ENCODE measurements at places on chromosomes 6 and 20. TPM values are rescaled to one million over a fixed set of nuclear protein-coding genes. Genes with fewer than 3 reads are reported as not detected.

Gene LY6G6D
- not detected for total RNA-seq

Gene OR2B6
- total RNA-seq: not detected

Gene FYN
- 66.9 TPM for total RNA-seq

Gene RNASET2
- total RNA-seq: 7.6 TPM

Gene BANF2
- not detected for total RNA-seq

Gene WFDC10B
- total RNA-seq: not detected

Gene TPD52L2
- 53.9 TPM for total RNA-seq

Gene ZNF512B
- total RNA-seq: 11.7 TPM

Gene NKAIN2
- not detected for total RNA-seq

Gene KIAA1755
- total RNA-seq: 1.7 TPM

Gene CTAGE9
- not detected for total RNA-seq

Gene LAMA2
- under 0.01 TPM for total RNA-seq

Gene DEFB132
- not detected for total RNA-seq

Gene SLC13A3
- 3.1 TPM for total RNA-seq

Gene COL20A1
- not detected for total RNA-seq

Gene APCDD1L
- under 0.01 TPM for total RNA-seq
